ENCODE measurements at places on chromosomes 5 and 9.

- no peak for DNase-seq
Observed at GRCh38 chr9:69794356-69794755, 26.3 kb upstream of the CFAP95 start.

GRCh38 chr9:118732998-118733397 lies 636.2 kb downstream of the BRINP1 start:
- DNase-seq, result no peak

- DNase-seq, result peak; percentile 68
Observed at GRCh38 chr5:16568875-16569580, 47.8 kb downstream of the RETREG1 start.

GRCh38 chr9:70601000-70601951 lies 186.8 kb upstream of the KLF9 start:
- peak; percentile 100 for DNase-seq

GRCh38 chr5:17735761-17736160 lies 101.5 kb downstream of the TAF11L14 start:
- no peak for DNase-seq

- DNase-seq, result no peak
Observed at GRCh38 chr9:1722404-1722803, 292.7 kb upstream of the SMARCA2 start.
